ENCODE measurements at places on chromosomes 7 and 10. TPM values are rescaled to one million over a fixed set of nuclear protein-coding genes. Genes with fewer than 3 reads are reported as not detected.

GRCh38 chr10:109952526-109952925, 29.2 kb upstream of the XPNPEP1 start:
- no peak for DNase-seq

- no peak for DNase-seq
Observed at GRCh38 chr10:60810437-60811182, 32.3 kb downstream of the CDK1 start.

DNA sequence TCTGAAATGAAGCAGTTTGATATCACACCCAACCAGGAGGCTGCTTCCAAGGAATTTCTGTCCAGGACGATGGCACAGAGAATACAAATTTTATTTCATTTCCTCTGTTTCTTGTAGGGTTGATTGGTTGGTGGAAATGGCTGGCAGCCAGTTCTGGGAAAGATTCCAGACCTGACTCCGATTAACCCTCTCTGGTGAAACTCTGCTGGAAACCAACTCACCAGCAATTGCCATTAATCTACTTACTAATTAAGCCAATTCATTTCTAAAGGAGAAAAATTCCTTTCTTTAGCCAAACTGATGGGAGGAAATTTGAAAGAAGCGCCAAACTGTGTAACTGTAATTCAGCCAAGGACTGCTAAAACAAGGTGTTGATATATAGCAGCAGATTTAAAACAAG, 10.7 kb downstream of the PTF1A start:
- no peak for DNase-seq

GRCh38 chr7:70763961-70764691, 367.8 kb upstream of the GALNT17 start:
- DNase-seq = no peak

GRCh38 chr10:32951111-32951510, 6.9 kb downstream of the ITGB1 start:
- no peak for DNase-seq

- no peak for DNase-seq
Observed at GRCh38 chr7:96004578-96004977, 232.2 kb downstream of the DYNC1I1 start.

DNA sequence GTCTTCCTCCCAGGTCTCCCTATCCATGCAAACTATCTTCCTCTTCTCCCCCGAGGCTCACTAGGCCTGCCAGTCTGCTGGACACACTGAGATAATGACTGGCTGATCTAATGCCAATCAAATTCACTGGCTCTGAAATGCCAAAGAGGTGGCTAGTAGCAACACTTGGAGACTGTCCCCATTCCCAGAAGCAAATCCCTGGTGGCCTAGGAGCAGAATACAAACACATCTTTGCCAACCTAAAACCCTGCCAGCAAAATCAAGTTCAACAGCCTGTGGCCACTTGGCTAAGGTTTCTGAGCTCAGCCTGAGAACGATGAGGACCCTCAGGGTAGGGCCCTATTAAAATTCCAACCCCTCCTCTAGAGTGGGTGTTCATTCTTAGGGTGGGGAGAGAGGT, 46.6 kb downstream of the SH3PXD2A start:
- DNase-seq = no peak

DNA sequence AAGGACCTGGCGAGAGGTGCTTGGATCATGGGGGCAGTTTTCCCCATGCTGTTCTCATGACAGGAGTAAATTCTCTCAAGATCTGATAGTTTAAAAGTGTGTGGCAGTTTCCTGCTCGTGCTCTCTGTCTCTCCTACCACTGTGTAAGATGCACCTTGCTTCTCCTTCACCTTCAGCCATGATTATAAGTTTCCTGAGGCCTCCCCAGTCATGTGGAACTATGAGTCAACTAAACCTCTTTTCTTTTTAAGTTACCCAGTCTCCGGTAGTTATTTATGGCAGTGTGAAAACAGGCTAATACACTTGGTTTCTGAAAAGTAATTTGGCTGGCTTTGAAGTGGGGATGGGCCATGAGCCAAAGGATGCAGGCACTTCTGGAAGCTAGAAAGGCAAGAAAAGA, 268.0 kb upstream of the KAT6B start:
- no peak for DNase-seq

- no peak for DNase-seq
Observed at GRCh38 chr7:44158096-44158872, 17.2 kb upstream of the MYL7 start.

- no peak for DNase-seq
Observed at GRCh38 chr10:11091517-11092102, 73.9 kb downstream of the CELF2 start.

DNA sequence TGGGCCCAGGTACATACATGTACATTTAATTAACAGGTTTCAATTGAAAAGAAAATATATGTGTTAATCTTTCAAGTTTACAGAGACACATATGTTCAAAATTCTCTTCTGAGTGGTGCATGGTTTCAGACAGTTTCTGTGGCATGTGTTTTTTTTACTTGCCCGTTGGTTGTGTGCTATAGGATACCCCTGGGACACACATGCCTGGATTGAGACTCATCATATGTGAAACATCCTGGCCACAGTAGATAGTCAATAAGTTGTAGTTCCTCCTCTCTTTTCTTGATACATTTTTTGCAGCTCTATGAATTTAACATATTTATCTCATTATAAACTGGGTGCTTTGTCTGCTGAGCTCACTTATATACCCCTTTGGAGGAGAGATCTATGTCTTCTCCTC, 207.8 kb upstream of the CTBP2 start:
- no peak for DNase-seq

The SYNPO2L gene
- total RNA-seq = 0.84 TPM

The NAMPT gene
- total RNA-seq = 131 TPM

Measured in upper lobe of left lung (tissue), 6 donors.